Renal cortex interstitium (tissue), 15 donors: ENCODE measurements at places on chromosomes 12 and 14. TPM values are rescaled to one million over a fixed set of nuclear protein-coding genes. Genes with fewer than 3 reads are reported as not detected.

CLEC1A gene
- 3.6 TPM for polyA plus RNA-seq

APOF gene
- 0.13 TPM for polyA plus RNA-seq

SLC10A1 gene
- 0.04 TPM for polyA plus RNA-seq

CLEC9A gene
- polyA plus RNA-seq, result 0.38 TPM

SLC17A8 gene
- polyA plus RNA-seq, result 1.2 TPM

GRCh38 chr14:23302290-23303225, at the start of gene PPP1R3E:
PPP1R3E (minus strand) TSS chr14:23302859; CDS start chr14:23302576, 283 bp downstream.
- no peak for DNase-seq

- DNase-seq, result no peak
Observed at GRCh38 chr14:68250927-68251768, 431.6 kb downstream of the RAD51B start.

DNA sequence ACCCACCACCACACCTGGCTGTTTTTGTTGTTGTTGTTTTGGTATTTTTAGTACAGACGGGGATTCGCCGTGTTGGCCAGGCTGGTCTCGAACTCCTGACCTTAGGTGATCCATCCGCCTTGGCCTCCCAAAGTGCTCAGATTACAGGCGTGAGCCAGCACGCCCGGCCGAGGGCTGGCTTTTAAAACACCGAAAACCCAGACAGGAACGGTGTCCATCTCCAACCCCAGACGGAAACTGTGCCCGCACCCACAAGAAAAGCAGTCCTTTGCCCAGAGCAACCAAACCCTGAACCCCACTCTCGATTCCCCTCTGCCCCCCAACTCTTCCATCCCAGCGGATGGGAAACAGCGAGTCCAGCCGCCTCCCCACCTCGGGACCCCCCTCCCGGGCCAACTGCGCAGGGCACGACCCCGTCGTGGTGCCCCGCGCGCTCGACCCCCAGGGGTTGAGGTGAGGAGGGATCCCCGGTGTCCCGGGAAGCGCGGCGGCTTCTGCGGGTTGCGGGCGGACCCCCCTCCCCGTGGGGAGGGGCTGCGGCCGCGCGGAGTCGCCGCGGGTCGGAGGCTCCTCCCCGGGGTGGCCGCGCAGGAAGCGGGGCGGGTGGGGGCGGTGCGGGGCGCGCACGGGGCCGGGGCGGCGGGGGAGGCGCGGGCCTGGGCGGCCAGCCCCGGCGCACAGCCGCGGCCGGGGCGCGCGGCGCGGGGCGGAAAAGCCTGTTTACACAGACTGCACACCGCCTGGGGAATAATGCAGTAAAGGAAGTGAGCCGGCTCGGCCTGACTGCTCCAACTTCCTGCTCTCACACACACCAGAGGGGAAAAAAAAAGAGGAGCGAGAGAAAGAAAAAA, at the start of gene ELK3:
TSS of gene ELK3 (plus strand) at position 651 of the 851 bp plus-strand sequence.
- DNase-seq, result peak; percentile 73
